ENCODE measurements at places on chromosomes 16 and 17.

GRCh38 chr16:48441863-48442279 is 56.7 kb upstream of the SIAH1 start:
- no peak for DNase-seq

- DNase-seq: peak; percentile 82
Observed at GRCh38 chr16:65070831-65071432, 50.9 kb downstream of the CDH11 start.

DNA sequence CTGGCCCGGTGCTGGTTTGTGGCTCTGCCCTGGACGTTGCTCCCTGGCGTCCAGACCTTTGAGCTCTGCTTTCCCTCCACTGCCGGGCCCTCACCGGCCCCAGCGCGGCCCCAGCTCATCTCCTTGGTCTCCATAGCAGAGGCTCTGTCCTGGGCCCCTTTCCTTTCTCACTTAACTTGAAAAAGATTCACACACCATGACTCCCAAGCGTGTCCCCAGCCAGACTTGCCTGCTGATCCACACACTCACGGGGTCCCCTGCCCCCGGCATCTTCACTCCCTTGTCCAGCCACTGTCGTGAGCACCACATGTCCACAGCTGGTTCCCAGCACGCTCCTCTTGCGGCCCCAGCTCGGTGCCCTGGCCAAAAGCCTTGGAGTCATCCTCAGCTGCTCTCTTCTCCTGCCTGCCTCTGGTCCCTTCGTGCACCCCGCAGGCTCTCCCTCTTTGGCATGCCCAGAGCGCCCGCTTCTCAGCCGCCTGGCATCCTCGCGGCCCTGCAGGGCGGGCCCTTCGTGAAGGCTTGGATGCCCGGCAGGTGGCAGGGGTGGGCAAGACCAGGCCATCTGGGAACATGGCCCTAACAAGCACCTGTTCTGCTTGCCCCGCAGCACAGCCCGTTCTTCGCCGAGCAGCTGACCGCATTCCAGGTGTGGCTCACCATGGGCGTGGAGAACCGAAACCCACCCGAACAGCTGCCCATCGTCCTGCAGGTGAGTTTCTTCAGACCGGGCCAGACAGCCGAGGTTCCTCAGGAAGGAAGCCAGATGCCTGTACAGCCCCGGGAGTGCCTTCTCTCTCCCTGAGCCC is 145.6 kb upstream of the CHMP6 start:
- DNase-seq: no peak

- DNase-seq: no peak
Observed at GRCh38 chr17:61482467-61482866, 30.2 kb downstream of the TBX4 start.

- no peak for DNase-seq
Observed at GRCh38 chr16:48231727-48232492, 12.2 kb upstream of the LONP2 start.

DNA sequence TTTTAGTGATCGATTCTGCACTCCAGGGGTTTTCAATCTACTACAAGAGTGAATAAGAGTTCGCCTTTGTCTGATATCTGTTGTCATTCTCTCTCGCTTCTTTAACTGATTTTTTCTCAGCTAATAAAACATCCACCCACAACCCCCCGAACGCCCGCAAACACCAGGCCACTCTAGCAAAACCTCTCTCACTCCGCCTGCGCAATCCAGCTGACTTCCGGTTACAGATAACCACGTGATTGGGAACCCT is 338 bp upstream of the RPL19 start:
- peak; percentile 99 for DNase-seq

DNA sequence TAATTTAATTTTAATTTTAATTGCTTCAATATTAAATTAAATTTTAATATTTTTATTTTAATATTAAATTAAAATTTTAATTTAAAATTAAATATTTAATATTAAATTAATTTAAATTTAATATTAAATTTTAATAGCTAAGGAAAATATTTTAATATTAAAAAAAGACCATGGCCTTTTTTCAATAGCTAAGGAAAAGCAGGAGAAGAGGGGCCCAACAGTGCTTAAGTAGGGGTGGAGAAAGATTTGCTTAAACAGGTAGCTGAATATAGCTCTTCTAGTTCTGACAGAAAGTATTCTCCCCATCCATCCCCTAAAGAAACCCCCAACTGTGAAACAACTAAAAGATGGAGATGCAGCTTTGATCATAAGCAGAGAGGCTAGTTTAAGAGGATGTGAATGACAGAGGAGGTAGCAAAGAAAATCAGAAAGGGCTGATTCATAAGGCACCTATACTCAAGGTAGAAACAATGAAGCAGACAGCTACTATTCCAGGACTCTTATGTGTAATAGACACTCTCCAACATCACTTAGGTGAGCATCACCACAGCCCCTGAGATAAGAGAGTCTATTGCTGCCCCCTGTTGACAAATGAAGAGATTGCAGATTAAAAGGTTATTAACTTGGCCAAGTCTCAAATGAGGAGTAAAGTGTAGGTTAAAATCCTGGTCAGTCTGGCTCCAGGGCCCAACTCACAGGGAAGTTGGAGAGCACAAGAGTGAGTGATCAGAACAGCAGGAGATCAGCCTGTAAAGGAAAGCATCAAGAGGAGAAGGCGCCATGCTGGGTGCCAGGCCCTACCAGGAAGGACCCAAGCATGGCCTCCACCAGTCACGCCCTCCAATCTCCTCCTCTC is 7.8 kb upstream of the RNASEK start:
- DNase-seq: peak; percentile 95

GRCh38 chr16:85243308-85243707 is 131.0 kb upstream of the CIBAR2 start:
- no peak for DNase-seq

- DNase-seq: peak; percentile 91
Observed at GRCh38 chr16:19700319-19700781, 17.7 kb downstream of the KNOP1 start.

GRCh38 chr17:8122422-8122923 is 1.4 kb downstream of the HES7 start:
- peak; percentile 93 for DNase-seq

GRCh38 chr16:51864575-51864974 is 682.4 kb downstream of the TOX3 start:
- DNase-seq: no peak

DNA sequence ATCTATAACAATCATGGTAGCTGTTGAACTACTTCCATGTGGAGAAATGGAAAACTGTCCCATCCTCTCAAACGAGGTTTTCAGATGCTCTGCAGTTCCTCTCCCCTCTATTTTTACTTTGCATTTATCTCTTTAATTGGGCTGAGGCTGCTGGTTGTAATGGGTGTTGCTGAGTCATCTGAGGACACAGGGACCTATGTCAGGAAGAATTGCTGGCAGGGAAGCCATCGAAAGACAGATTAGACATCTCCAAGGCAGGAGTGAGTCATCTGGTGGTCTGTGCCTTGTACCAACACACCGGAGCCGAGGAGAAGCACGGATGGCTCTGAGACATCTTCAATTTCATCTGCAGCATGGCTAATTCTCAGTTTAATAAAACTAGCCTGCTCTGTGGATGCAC is 394.5 kb downstream of the GRIN2A start:
- no peak for DNase-seq

GRCh38 chr17:35778641-35779196 is 16.7 kb downstream of the MMP28 start:
- DNase-seq: peak; percentile 10

- peak; percentile 89 for DNase-seq
Observed at GRCh38 chr17:50279181-50279526, 4.9 kb downstream of the TMEM92 start.

GRCh38 chr16:9763505-9763904 is 418.7 kb downstream of the GRIN2A start:
- no peak for DNase-seq

DNA sequence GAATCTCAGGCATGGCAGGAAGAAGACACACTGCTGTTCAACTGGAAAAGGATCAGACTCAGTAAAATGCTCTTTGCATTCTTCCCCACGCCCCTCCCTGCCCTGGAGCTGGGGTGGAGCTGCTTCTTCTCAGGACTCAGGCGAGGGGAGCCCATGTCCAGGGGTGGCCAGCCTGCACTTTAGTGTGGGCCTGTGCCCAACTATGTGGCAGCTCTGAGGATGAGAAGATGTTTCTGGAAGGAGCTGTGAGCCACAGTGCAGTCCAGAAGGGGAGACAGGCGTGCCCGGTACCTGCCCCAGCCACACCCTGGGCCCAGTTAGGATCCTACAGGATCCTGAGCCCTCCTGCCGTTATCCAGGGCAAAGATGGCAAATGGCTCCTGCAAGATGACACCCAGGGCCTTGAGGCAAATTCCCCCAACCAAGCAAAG is 120.3 kb downstream of the ANKRD11 start:
- DNase-seq: peak; percentile 80

- DNase-seq: peak; percentile 74
Observed at GRCh38 chr17:8994319-8994718, 27.0 kb upstream of the NTN1 start.

- DNase-seq: peak; percentile 57
Observed at GRCh38 chr16:2859686-2860265, 1.8 kb upstream of the PRSS22 start.

DNA sequence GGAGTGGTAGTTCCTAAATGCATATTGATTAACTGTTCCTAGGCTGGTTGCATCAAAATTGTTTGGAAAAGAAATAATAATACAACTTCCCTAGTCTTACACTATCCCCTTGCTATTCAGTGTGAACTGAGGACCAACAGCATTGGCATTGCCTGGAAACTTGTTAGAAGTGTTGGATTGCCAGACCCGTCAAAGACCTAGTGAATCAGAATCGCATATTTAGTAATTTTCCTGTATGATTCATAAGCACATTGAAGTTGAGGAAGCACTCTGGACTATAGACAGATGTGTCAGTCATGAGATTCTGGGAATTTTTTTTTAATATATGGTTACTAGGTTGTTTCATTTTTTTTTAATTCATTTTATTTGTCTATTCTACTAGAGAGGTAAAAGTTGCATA is 34.7 kb upstream of the KCNJ16 start:
- no peak for DNase-seq

GRCh38 chr17:73262676-73263642 is 1.3 kb upstream of the CPSF4L start:
- peak; percentile 68 for DNase-seq

- no peak for DNase-seq
Observed at GRCh38 chr17:73022694-73023093, 69.8 kb downstream of the SLC39A11 start.

DNA sequence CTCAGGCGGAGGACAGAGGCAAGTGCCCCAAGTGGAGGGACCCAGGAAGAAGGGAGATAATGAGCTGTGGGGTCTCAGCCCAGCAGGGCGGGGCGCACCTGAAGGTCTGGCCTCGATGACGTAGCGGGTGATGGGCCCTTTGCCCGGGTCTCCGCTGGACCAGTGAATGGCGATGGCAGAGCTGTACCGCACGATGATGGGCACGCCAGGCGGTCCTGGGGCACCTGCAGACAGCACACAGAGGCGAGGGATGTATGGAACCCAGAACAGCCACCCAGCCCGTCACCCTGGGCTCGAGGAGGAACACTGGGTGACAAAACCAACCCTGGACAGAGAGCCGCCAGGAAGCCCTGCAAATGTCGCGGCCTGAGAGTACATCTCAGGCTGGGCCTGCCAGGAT is 46.2 kb upstream of the CDC42EP4 start:
- no peak for DNase-seq

- peak; percentile 99 for DNase-seq
Observed at GRCh38 chr17:40121181-40122135, at the start of gene MSL1. Gene MSL1 (plus strand): TSS chr17:40121971. CDS start chr17:40122613, 642 bp downstream.

DNA sequence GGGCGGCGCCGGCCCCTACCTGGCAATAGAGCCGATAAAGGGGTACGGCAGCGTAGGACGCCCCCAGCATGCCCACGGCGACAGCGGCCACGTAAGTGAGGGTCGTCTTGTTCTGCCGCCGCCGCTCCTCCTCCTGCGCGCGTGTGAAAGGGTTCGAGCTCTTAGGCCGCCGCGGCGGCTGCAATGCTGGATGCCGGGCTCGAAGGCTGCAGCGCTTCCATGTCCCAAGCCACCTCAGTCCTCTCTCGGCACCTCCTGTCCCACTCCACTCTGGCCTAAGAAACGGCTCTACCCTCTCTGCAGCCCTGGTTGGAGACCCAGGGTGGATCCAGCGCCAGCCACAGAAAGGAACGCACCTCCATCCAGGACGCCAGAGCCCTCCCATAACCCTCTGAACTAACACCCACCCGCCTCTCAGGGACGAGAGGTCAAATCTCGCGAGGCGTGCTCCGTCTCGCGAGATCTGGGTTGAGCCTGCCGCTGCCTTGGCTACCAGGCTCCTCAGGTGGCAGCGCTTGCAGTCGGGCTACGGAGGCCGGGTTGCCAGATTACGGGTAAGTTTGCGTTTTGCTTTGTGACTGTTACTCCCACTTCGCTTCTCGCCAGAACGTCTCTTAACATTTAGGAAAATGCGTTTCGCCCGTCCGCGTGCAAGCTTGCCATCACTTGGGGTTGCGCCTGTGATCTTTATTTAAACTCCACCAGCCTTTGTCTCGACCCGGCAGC is at the start of the genes COX11 and STXBP4:
COX11 (minus strand) TSS at position 393 of the 726 bp plus-strand sequence; CDS start at position 385, 8 bp downstream.
STXBP4 (plus strand) TSS at position 504 of the 726 bp plus-strand sequence. CDS start 17,455 bp downstream, outside the sequence.
- peak; percentile 93 for DNase-seq

- DNase-seq: no peak
Observed at GRCh38 chr17:51692917-51693316, 432.6 kb downstream of the UTP18 start.

DNA sequence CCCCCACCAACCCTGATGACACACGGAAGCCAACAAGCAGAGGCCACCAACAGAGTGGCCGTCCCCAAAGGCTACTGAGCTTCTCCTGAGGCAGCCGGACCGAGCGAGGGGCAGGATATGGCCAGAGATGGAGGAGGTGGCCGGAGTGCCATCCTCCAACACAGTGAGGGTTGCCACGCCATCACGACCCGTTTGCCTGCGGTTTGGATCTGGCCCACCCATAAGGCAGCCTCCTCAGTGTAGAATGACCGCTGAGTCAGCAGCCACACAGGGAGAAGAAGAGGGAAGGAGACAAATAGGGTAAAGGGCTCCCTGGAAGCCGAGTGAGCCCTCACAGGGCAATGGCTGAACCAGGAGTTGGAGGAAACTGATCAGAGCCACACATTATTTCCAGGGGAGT is 13.8 kb downstream of the HNF1B start:
- DNase-seq: no peak

GRCh38 chr16:58842156-58842555 is 108.0 kb upstream of the GOT2 start:
- no peak for DNase-seq

DNA sequence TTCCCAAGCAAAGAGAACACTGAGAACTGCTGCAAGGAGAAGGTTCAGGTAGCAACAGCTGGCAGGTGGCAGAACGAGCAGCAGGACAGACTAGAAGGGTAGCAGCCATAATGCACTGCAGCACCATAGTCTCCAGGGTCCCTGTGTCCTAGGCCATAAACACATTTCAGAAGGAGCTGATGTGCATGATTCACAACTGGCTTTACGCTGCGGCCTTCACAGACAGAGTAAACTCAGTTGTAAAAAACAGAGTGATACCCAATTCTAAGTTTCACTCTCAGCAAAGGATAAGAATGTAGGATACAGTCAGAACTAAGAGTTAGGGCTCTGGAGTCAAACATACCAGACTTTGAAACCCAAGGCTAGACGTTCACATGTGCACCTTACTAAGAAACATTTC is 24.4 kb downstream of the ARHGAP17 start:
- DNase-seq: no peak

DNA sequence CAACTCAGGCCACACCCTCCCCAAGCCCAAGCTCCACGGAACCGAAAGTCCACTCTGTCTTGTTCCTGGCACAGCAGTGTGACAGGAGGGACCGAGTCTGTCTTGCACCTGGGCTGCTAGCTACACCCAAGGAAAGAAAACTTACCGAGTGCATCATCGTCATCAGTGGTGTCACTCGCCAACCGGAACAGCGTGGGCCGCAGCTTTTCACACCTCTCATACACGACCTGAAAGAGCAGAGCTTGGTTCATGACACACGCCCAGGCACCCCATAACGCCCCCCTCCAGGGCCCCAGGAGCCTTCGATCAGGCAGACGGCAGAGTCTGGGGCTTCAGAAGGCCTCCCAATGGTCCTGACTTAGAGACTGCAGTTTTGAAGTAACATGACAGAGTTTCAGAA is 27.5 kb downstream of the GGA2 start:
- no peak for DNase-seq

GRCh38 chr16:28478506-28479180 is 6.5 kb upstream of the NPIPB7 start:
- DNase-seq: no peak

All from osteoblast (primary cell).